ENCODE measurements at places on chromosomes 13 and 19.

DNA sequence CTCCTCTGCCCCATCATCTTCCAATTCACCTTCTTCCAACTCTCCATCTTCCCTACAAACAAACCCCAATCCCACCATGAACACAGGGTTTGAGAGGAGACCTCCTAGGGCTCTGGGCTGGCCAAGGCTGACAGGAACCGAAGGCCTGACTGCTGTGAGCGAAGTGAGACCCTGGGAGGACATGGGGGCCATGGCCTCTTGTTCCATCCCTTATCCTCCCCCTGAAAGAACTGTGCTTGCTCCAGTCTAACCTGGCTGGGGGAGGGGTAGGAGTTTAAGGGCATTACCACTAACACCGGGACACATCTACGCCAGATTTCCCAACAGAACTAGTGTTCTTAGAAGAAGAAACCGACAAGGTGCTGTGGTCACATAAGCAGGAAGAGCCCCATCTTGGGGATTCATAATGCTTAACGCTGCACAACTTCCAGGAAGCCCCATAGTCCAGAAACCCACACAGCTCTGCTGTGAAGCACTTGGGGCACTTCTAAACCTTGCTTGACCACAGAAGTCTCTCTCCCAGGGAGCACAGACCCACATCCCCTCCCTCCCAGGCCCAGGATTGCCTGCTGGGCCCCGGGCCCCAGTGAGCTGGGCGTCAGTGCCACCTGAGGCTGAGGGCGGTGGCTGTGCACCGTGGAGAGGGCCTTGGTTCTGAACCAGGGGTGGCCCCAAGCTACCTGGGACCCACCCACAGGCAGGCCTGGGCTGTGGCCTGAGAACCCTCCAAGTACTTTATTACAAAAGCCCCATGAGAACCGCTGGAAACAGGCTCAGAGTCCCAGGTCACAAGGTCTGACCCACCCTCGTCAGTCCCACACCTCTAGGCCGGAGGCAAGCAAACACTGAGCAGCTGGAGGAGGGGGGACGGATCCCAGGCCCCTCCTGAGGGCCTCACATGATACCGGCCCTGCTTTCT is 18.8 kb downstream of the ZC3H4 start:
- DNase-seq, result no peak

DNA sequence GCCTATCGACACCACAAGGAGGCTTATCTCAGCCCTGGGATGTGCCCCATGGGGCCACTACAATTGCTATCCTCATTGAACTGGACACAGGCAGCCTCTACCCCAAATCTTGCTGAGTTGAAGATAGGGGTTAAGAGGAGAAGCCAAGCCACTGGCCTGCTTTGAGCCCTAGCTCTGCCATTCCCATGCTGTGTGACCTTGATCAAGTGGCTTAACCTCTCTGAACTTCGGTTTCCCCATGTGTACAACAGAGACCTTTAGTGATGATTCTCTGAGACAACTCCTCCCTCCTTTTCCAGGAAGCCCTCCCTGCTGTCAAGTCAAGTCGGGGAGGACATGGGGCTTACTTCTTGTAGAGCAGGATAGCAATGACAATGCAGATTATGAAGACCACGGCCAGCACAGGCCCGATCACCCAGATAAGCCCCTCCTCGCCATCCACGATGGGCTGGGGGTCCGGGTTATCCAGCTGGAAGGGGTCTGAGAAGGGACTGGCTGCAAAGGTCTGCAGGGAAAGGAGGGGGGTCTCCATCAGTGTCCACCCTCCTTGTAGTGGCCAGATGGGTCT is 121.6 kb downstream of the PTPRS start:
- no peak for DNase-seq

- DNase-seq, result no peak
Measured at GRCh38 chr19:3565139-3565538, 7.6 kb upstream of the HMG20B start.

DNA sequence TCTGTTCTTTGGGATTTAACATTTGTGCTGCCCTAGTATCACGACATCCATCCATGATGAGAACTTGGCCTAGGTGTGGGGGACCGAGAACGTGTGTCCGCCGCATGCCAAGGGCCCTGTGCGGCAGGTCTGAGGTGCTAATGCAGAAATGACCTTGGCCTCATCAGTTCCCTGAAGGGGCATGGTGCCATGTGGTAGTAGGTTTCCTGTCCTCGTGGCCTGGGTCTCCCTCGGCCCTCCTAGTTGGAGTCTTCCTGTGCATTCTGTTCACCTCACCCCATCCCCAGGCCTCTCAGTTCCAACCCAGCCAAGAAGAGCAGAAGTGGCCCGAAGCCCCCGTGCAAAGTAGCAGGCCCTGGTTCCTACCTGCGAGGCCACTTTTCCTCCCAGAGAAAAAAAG is 59.8 kb downstream of the GGACT start:
- DNase-seq, result no peak

GRCh38 chr13:102310691-102311418 is 91.0 kb downstream of the FGF14 start:
- no peak for DNase-seq

DNA sequence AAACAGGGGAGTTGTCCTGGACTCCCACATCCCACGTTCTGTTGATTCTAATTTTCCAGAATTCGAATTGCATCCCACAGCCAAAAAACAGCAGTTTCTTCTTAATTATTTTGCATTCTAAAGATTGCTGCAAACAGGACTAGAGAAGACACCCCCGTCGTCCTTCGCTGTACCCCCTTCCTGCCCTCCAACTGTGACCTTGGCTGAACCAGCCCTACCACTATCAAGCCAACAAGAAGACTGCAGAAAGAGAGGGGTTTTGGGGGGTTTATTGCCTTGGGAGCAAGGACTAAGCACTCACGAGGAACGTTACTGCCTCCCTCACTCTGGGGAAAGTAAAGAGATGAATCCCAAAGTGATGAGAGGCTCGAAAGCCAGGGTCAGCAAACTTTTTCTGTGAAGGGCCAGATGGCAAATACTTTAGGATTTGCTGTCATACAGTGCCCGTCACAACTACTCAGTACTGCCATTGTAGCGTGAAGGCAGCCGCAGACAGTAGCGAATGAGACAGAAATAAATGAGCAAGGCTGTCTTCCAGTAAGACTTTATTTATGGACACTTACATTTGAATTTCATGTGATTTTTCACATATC is 32.5 kb upstream of the KATNAL1 start:
- DNase-seq, result no peak

DNA sequence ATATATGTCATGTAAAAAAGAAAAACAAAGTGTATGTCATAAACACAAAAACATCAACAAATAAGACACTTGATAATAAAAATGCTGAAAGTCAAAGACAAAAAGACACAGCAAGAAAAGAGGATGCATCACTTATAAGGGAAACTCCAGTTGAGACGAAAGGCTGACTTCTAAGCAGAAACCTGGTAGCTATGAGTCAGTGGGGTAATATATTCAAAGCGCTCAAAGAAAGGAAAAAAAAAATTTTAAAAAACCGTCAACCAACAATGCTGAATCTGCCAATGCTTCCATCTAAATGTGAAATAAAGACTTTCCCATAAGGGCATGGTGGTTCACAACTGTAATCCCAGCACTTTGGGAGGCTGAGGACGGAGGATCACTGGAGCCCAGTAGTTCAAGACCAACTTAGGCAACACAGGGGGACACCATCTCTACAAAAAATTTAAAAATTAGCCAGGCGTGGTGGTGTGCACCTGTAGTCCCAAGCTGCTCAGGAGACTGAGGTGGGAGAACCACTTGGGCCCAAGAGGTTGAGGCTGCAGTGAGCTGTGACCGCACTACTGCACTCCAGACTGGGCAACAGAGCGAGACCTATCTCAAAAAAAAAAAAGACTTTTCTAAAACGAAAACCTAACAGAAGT is 24.0 kb downstream of the USP12 start:
- DNase-seq, result no peak

GRCh38 chr13:27401210-27401609 is 23.2 kb upstream of the GTF3A start:
- no peak for DNase-seq

DNA sequence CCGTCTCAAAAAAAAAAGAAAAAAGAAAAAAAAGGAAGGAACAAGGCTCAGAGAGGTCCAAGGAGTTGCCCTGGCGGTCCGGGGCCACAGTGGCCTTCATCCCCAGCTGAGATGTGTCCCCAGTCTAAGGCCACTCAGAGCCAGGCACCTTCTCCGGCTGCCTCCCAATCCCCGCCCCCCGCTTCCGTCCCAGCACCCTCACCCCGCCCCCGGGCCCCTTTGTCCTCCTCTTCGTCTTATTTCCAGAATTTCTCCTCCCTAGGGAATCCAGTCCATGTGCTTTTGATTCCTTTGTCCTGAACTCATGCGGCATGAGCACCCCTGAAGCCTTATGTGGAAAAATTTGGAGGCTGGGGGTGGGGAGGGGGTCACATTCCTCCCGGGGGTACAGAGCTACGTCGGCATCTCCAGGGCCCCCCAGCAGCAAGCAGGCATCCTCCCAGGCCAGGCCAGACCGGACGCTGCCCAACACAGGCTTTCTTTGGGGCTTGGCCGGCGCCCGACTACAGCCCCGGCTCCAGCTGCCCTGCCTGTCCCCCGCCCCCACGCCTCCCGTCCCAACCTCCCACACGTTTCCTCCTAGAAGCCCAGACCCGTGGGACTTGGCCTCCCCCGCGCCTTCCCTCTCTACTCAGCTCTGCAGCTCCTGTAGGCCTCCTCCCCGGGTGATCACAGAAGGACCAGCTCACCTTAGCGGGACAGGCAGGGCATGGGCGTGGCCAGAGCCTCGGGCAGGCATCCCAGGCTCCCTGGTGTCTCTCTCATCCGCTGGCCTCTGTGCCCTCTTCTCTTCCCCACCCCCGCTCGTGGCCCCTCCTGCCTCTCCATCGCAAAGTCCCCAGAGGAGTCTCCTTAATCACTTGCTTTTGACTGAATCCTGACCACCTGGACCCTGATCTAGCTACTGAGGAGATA is 17.8 kb upstream of the ADGRE5 start:
- DNase-seq, result no peak

- no peak for DNase-seq
Measured at GRCh38 chr13:64767054-64767453, 2463.1 kb downstream of the PCDH9 start.

DNA sequence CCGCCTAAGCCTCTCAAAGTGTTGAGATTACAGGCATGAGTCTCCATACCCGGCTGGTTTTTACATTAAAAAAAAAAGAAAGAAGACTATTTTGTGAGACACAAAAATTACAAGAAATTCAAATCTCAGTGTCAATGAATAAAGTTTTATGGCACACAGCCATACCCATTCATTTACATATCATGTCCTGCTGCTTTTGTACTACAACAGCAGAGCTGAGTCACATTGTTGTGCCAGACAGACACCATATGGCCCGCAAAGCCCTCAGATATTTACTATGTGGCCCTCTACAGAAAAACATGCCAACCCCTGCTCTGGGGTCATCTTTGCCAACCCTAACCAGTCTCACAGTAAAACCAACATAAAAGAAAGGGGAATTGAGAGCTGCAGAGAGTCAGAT is 5.3 kb downstream of the SMIM7 start:
- no peak for DNase-seq

- DNase-seq, result no peak
Measured at GRCh38 chr13:48729856-48730255, 76.1 kb downstream of the CYSLTR2 start.

GRCh38 chr13:71499235-71499634 is 367.8 kb downstream of the DACH1 start:
- no peak for DNase-seq

GRCh38 chr13:59088716-59089115 is 1075.0 kb downstream of the DIAPH3 start:
- DNase-seq, result no peak

DNA sequence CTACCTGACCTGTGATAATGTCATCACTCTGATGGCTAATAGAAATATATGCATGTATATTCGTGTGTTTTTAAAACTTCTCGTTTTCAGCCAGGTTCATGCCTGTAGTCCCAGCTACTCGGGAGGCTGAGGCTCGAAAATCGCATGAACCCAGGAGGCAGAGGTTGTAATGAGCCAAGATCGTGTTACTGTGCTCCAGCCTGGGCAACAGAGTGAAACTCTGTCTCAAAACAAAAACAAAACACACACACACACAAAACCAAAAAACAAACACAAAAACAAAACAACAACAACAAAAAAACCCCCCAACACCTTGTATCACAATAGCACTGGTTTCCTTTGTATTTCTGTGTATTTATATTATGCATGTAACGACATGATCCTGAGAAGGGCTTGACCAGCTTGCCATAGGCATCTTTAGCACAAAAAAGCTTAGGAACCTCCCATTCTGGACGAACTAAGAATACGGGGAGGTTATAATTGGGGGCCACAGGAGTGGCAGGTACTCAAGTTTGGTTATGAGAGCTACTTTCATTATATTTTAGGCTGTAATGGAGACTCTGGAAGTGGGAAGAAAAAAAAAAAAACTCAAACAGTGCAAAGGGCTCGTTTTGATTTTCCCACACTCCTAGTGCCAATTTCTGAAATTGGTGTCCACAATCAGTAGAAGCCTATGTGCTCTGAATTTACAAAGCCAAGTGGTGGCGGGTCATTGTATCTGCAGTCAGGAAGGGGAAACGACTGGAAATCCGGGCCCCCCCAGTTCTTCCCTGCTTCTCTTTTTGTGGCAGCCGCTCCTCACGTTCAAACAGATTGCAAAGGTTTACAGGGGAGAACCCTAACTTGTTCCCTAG is 1.2 kb upstream of the ACP7 start:
- DNase-seq, result no peak

DNA sequence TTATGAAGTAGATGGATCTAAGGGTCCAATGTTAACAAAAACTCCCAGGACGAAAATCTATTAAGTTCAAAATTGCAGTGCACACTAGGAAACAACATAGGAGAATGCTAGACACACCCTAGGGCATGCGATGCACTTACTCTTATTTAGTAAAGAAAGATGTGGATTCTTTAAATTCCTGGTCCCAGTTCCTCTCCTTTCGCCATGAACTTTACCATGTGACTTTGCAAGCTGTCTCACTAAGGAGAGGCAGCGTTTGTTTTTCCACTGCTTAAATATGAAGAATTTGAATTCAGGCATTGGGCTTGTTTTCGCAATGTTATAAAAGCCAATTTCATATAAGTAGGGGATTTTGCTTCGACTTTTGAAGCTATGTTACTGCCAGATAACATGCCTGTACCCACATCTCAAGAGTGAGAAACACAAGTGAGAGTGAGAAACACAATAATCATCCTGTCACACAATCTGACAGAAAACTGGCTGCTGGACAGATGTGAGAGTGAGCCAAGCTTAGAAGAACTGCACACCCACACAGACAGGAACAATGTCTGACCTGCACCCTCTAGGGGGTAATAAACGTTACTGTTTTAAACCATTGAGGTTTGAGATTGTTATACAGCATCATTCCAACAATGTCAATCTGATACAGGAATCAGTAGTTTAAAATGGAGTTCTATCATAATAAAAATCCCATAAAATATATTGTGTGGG is 1308.4 kb downstream of the SLITRK5 start:
- peak; percentile 49 for DNase-seq
